Stimulated activated CD8-positive, alpha-beta memory T cell treated with anti-CD3 and anti-CD28 coated beads, Interleukin-15, amount 100 ng/mL, for 48 hours (primary cell): ENCODE measurements at places on chromosomes 7 and 10.
A peak's percentile ranks its signal among the peaks of the same experiment; 100 is the strongest.

GRCh38 chr7:55488804-55489340 lies 83.4 kb downstream of the VOPP1 start:
- DNase-seq: no peak

DNA sequence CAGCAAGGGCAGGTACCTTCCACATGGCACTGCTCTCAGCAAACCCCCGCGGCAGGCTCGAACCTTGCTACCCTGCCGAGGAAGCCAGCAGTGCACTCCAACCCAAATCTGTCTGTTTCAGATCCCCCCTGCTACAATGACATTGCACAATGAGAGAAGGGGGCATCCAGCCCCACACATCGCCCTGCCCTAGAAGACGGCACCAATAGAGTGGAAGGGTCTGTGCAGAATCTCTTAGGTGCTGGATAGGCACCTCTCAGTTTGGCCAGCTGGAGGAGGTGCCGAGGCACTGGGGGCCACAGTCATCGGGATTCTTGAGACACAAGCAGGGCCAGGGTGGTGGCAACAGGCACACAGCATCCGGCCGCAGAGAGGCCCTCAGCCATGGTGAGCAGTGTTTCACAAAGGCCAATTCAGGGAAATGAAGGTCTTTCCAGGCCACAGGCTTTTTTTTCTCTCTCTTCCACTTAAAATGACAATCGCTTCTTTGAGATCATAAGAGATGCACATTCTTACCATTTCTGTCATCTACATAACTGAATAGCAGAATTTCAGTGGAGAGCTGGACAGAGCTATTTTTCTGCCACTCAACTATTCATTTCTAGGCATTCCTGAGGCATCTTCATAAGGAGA lies 281.3 kb downstream of the TNS3 start:
- no peak for DNase-seq

GRCh38 chr7:129095258-129095657 lies 40.3 kb upstream of the TNPO3 start:
- DNase-seq: no peak

GRCh38 chr10:61633665-61634064 lies 29.1 kb upstream of the CABCOCO1 start:
- no peak for DNase-seq

DNA sequence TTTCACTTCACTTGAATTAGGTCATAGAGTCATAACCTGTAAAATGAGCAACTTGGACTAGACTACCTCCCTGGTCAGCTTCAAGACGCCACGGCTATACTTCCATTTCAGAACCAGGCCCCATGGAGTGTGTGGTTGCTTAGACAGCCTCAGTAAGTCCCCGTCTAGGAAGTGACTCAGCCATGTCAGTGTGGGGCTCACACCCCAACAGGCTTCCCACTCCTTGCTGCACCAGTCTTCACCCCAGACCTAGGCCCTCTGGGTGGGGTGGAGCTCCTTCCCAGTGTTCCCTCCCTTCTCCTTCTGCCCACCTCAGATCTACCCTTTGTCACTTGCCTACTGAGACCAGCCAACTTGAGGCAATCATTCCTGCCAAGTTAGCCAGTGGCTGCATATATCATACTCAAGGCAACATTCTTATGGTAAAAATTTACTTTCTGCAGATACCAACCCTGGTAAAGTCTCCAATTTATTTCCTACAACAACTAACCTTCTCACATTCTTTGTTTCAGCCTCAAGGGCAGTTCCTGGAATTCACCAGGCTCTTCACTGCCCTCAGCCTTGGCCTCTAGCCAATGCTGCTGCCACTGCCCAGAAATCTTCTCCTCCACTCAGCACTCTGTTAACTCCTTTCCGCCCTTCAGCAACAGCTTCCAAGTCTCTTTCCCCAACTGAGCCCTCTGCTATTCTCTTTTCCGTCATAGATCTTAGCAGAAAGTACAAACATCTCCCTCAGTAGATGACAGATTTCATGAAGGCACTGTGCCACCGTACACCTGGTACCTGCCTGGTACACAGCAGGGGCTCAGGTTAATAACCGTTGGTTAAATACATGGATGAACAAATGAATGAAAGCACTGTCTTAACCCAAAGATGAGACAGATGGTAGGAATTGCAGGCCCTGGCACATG lies 31.3 kb upstream of the ZNRF2 start:
- no peak for DNase-seq

DNA sequence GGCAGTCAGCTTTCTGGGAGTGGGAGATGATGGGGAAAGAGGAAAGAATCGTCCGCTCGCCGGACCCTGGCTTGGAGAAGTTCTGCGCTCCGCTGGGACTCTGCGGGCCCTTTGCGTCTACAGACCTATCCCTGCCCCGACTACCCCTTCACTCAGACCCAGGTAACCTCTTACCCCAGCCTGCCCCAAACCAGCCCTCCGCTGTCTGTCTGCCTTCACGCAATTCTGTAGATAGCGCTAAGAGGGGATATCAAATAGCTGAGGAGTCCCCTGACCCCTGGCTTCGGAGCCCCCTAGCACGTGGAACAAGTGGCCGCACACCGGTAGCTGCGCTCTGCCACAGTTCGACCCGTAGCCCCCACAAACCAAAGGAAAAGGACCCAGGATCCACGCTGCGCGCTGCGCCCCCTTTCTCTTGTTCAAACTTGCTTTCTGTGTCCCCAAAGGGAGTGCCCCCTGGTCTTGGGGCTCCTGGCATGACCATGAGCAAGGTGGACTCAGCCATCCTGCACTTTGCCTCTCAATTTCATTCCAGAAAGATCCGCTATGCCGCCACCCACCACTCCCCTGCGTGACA lies 7.0 kb downstream of the HOXA4 start:
- DNase-seq: no peak

- no peak for DNase-seq
These were observed 45.0 kb downstream of the PALD1 start for GRCh38 chr10:70523549-70523948.

- no peak for DNase-seq
These were observed 583.5 kb downstream of the CNTNAP2 start for GRCh38 chr7:146700015-146700560.

- no peak for DNase-seq
These were observed 217.6 kb upstream of the SEMA3E start for GRCh38 chr7:83866582-83866981.

- peak; percentile 42 for DNase-seq
These were observed 75.2 kb downstream of the DNAJB6 start for GRCh38 chr7:157412021-157412443.

DNA sequence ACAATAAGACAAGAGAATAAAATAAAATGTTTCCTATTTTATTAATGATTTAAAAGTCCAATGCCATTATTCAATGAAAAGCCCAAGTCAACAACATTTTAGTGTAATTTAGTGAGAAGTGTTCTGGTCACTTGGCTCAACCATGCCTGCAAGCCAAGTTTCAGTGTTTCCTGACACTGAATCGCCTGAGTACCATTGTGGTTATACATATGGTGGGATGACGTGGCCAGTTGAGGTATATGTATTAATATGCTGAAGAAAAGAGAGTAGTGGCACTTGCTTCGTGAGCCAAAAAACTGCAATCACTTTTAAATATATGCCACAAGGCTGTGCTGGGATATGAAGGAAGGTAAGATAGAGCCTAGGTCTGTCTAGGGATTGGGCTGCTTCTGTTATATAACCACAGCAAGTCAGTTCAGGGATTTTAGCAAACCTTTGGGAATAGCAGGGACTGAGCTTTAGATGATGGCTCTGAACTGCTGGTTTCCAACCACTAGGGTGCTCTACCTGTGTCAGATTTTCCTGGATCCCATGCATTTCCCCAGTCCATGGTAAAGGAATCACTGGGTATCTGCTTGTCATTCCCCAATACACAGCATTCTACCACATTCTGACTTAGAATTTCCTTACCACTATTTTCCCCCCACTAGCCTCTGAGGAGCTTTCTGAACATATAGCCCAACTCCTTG lies 214.0 kb upstream of the PRPS1L1 start:
- no peak for DNase-seq

GRCh38 chr7:77991656-77992055 lies 193.1 kb downstream of the PHTF2 start:
- DNase-seq: no peak

DNA sequence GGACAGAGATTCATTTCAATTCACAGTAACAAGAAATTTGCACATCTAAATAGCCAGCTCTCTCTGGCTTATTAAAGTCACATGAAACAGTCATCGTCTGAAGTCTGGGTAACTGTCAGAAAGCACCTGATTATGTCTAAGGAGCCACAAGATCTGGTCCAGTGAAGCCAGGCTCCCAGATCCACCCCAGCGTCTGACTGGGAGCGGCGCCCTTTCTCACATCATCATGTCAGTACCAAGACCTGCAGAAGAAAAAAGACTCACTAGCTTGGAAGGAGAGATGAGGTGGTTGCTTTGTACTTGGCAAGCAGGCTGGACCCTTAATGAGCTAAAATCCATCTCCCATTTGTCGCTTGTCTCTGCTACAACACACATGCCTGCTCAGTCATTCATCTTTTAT lies 58.4 kb downstream of the VOPP1 start:
- DNase-seq: no peak

- no peak for DNase-seq
These were observed 10.6 kb downstream of the LRIT2 start for GRCh38 chr10:84214612-84215235.

GRCh38 chr10:43421201-43421507 lies 12.2 kb upstream of the HNRNPF start:
- DNase-seq: no peak

GRCh38 chr10:51100221-51100620 lies 25.9 kb downstream of the PRKG1 start:
- no peak for DNase-seq

GRCh38 chr10:56318816-56319215 lies 42.2 kb downstream of the ZWINT start:
- DNase-seq: no peak

GRCh38 chr7:141290973-141291372 lies 217.1 kb downstream of the TMEM178B start:
- DNase-seq: no peak

GRCh38 chr7:70457482-70457881 lies 674.5 kb upstream of the GALNT17 start:
- no peak for DNase-seq

DNA sequence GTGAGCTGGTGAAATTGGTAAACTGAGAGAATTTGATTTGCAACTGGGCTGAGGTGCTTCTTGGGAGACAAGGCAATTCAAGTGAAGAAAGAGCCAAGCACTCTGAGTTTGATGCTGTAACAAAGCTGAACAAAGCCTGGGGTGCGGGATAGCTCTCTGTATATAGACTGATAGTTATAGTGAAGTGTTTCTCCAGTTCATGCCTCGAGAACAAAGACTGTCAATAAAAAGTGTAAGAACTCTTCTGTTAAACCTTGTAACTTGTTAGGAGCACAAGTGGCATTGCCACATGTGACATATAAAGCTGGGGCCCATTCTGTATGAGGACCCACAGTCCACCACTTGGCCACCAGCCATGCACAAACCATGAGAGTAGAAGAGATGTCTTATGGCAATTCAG lies 11.3 kb upstream of the PNPLA8 start:
- DNase-seq: no peak

- no peak for DNase-seq
These were observed 42.4 kb downstream of the CCNY start for GRCh38 chr10:35378541-35379210.

GRCh38 chr7:101121991-101122932 lies 4.6 kb upstream of the SERPINE1 start:
- DNase-seq: no peak

DNA sequence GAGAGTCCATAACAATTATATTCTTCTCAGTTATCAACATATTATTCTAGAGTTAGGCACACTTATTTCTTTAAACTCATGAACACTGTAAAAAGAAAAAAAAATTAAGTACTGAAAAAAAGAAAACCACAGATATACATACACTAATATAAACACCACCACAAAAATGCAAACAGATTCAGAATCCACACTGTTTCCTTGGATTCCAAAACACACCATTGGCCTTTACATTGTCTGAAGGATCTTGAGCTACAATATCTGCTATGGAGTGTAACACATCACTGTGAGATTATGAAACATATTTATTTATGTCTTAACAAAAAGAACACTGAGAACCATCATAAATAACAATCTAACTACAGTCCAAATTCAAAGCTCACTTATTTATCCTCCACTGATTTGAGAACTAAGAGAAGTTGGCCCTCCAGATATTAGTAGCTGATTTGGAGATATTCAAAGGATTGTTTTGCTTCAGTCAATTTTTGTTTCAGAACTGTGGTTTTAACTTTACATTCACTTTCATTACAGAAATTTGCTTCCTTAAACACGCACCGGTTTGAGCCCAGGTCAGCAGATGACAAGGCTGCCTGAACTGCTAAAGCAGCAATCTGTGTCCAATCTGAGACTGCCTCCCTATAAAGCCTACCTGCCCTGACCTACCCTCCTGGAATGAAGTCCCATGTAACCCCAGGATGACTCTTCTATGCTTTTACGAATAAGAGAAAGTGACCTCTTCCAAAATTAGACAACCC lies 47.0 kb upstream of the CDK1 start:
- DNase-seq: no peak

- DNase-seq: no peak
These were observed 79.5 kb downstream of the SLC13A1 start for GRCh38 chr7:123120286-123120685.

- no peak for DNase-seq
These were observed 185.0 kb upstream of the PODXL start for GRCh38 chr7:131741446-131741845.

- no peak for DNase-seq
These were observed 92.0 kb downstream of the FAM53B start for GRCh38 chr10:124652200-124652599.

GRCh38 chr7:79132844-79133451 lies 320.5 kb downstream of the MAGI2 start:
- DNase-seq: no peak

DNA sequence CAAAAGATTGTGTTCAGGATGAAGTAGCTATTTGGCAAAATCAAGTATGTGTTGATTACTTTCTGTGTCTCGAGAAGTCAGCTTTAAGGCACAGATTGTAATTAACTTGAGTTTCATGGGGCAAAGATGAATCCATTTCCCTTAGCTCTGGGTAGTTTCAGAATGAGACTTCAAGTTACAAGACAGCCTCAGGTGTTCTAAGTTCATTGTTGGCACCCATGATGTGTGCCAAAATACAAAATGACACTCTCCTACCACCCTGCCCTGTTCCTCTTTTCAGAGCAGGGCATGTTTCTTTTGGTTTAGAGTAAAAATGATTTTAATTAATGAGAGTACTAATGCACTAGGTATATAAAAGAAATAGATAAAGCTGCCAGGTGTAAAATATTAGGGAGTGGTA lies 797.6 kb upstream of the POT1 start:
- no peak for DNase-seq

GRCh38 chr10:71042216-71042615 lies 153.9 kb upstream of the PCBD1 start:
- no peak for DNase-seq

- no peak for DNase-seq
These were observed 5.7 kb upstream of the TAS2R40 start for GRCh38 chr7:143216151-143216550.

DNA sequence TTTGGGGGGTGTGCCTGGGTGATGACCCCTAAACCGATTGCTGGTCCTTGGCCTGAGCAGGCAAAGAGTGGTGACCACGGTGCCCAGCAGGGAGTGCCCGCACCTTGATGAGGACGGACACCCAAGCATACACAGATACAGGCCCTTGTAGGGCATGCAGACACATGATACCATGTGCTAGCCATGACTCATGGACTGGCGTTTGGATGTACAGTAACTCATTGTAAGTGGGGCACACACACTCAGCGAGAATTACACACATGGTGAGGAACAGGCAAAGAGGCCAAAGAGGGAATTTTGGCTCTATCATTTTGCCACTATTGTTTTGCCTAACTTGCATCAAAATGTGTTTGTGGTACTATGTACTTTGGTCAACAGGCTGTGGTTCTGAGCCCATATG lies 24.1 kb downstream of the KAZALD1 start:
- DNase-seq: no peak

GRCh38 chr7:46319841-46320240 lies 398.8 kb upstream of the IGFBP3 start:
- no peak for DNase-seq
